Activated T-helper 1 cell treated with anti-CD3 and anti-CD28 coated beads, Interleukin-12 subunit alpha, Interleukin-12 subunit beta, Interleukin-2, Interleukin-4 antibody, amounts not matched to agents 30 ng/mL and 10 ng/mL and 1 ng/mL, durations not matched to agents 14 hours and 24 hours and 36 hours (primary cell): ENCODE measurements at places on chromosomes 11 and 22. TPM values are rescaled to one million over a fixed set of nuclear protein-coding genes. Genes with fewer than 3 reads are reported as not detected.

The ANAPC15 gene
- total RNA-seq: 49.4 and 51.9 TPM in 2 replicates

The SLC29A2 gene
- 14.3 and 16.6 TPM in 2 replicates for total RNA-seq

DNA sequence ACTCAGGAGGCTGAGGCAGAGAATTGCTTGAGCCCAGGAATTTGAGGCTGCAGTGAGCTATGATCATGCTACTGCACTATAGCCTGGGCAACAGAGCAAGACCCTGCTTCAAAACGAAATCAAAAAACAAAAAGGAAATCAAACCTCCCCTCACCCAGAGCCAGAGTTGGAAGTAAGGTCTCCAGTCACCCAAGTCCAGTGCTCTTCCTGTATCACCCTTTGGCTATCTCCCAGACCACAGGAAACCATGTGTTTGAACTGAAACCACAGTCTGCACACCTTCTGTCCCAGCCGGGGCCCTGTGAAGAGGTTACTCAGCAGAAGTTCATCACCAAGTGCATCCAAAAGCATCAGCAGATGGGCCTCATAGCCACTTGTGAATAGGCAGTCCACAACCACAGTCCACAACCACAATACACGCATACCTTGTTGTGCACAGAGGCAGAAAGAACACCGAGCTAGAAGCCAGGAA lies 4.6 kb downstream of the MYH9 start:
- peak overlapping the region; percentile 94 for H3K27ac ChIP-seq
- peak; percentile 55 for DNase-seq
- H3K27me3 ChIP-seq: no peaks in the 10 kb centered on the region
- H3K4me3 ChIP-seq: peak overlapping the region; percentile 78

The FBLN1 gene
- not detected in 2 replicates for total RNA-seq

GRCh38 chr22:35229865-35230264 lies 27.4 kb upstream of the HMGXB4 start:
- no peaks in the 10 kb centered on the region for H3K36me3 ChIP-seq
- DNase-seq: no peak
- peaks cover 19% of the 10 kb centered on the region for H3K27me3 ChIP-seq
- no peak overlapping the region for H3K27ac ChIP-seq
- H3K4me3 ChIP-seq: no peak overlapping the region

GRCh38 chr22:22884888-22885840 lies 2.5 kb upstream of the IGLL5 start:
- H3K36me3 ChIP-seq: no peaks in the 10 kb centered on the region
- peaks cover 12% of the 10 kb centered on the region for H3K4me1 ChIP-seq
- DNase-seq: peak; percentile 25
- H3K27me3 ChIP-seq: peaks cover 27% of the 10 kb centered on the region
- no peak overlapping the region for H3K4me3 ChIP-seq

DNA sequence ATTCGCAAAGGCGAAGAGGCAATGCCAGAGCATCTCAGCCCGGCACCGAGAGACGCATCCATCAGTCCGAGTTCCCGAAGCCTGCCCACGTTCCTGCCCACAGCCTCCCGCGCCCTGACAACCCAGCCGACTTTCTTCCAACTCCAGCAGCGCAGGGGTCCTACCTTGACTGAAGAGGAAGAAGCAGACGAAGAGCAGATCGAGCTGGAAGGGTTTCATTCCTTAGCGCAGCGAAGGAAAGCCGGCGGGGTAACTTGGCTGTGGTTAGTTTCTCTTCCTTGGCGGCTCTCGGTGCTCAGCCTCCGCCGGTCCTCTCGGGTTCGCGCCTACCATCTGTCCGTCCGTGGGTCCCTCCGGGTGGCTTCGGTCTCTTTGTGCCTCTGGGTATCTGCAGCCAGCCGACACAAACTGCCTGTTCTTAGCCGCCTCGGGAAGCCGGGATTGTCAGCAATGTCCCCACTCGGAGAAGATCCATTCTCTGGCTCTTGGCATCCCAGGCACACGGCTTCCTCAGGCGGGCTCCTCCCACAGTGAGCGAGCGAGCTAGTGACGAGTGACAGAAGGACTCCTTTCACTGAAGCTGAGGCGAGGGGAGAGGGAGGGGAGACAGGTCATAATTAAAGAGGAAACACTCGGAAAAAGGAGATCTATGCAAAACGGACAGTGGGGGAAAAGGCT lies at the start of gene KIRREL3:
Gene KIRREL3 (minus strand): TSS at position 480 of the 678 bp plus-strand sequence.
- no peak for DNase-seq
- no peak within 1 kb of the TSS for H3K27ac ChIP-seq
- H3K27me3 ChIP-seq: peaks cover 17% of the 10 kb centered on the region
- no peak within 1 kb of the TSS for H3K4me3 ChIP-seq
- H3K4me1 ChIP-seq: no peaks in the 10 kb centered on the region

The MTFP1 gene
- 72.0 and 72.9 TPM in 2 replicates for total RNA-seq

- H3K4me3 ChIP-seq: peak overlapping the region; percentile 78
- H3K4me1 ChIP-seq: peaks cover 92% of the 10 kb centered on the region
- H3K36me3 ChIP-seq: peaks cover 43% of the 10 kb centered on the region
These were observed 18.5 kb downstream of the MYH9 start for GRCh38 chr22:36369004-36369921.

- H3K4me3 ChIP-seq: peak overlapping the region; percentile 20
- no peaks in the 10 kb centered on the region for H3K4me1 ChIP-seq
- H3K27me3 ChIP-seq: peaks cover 5% of the 10 kb centered on the region
- no peak for DNase-seq
- no peaks in the 10 kb centered on the region for H3K36me3 ChIP-seq
These were observed 114.9 kb downstream of the NAV2 start for GRCh38 chr11:19827399-19828135.

- H3K4me3 ChIP-seq: peak overlapping the region; percentile 87
- no peak for DNase-seq
- H3K4me1 ChIP-seq: peaks cover 69% of the 10 kb centered on the region
These were observed 1.8 kb downstream of the TNRC6B start for GRCh38 chr22:40179526-40179925.

DNA sequence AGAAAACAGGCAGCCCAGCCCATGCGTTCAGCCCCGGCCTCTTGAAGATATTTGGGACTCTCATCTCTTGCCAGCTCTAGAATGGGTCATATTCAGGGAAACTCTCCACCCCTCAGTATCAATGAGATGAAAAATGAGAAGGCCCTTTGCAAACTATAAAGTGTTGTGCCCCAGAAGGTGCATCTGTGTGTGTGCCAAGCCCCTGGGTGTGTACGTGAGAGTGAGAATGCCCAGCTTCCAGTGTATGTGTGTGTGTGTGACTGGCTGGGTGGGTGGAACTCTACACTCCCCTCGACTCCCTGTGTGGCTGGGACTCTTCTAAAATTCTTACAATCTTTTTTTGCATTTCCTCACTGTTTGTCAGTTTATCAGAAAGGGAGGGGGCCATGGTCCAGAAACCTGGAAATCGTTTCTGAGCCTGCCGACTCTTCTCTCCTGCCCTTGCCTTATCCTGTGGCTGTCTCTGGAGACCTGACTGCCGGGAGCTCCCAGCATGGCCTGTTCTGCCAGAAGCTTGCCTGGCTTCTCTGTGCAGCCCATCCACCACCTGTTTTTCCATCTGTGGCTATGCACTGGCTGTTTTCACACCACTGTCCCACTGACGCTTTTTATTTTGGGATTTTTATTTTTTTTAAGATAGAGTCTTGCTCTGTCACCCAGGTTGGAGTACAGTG lies 1.2 kb downstream of the P2RY6 start:
- H3K36me3 ChIP-seq: no peaks in the 10 kb centered on the region
- H3K4me3 ChIP-seq: no peak overlapping the region
- H3K27me3 ChIP-seq: peaks cover 19% of the 10 kb centered on the region
- no peak overlapping the region for H3K27ac ChIP-seq

DNA sequence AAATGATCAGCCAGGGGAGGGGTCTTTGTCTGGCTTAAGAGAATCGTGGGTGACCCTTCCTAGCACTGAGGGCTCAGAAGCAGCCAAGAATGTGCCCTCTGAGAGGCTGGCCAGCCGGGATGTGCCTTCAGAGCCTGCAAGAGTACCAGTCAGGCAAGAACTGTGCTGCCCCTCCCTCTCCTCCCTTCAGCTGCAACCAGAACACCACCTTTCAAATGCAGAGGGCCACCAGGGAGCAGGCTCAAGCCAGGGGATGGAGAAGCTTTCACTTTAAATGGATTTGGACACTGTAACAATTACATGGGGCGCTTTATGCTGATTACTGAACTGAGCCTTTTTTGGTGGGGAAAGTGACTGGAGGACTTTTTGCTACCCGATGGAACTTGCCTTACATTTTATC lies 44.9 kb upstream of the TENM4 start:
- DNase-seq: no peak
- no peak overlapping the region for H3K27ac ChIP-seq
- peaks cover 8% of the 10 kb centered on the region for H3K4me1 ChIP-seq
- H3K4me3 ChIP-seq: no peak overlapping the region
- H3K36me3 ChIP-seq: no peaks in the 10 kb centered on the region

DNA sequence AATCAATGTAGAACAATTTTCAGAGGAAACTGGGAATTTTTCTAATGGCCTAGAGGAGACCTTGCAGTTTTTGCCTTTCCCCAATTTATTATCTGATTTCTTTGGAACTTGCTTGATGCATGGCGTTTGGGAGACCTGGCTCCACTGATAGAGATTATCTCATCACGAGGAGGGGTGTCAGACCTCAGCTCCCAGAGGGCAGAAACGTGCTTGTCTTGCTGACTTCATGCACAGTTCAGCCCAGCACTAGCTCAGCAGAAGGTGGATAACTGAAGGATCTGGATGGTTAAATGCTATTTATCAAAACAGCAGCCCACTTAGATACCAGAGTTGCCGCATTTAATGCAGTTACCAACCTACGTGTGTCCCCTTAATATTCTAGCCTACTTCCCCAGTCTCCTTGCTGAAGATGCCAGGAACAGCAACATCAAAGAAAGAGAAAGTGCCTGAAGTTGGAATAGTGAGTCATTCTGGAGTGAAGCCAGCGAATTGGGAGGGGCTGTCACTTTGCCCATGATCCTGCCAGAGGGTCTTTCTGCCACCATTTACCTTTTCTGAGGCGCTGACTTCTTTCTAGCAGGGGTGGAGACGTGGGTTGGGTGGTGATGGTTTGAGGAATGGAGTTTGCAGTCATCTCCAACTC lies 133.5 kb upstream of the CADM1 start:
- no peaks in the 10 kb centered on the region for H3K36me3 ChIP-seq
- DNase-seq: no peak
- no peaks in the 10 kb centered on the region for H3K27me3 ChIP-seq
- H3K4me1 ChIP-seq: no peaks in the 10 kb centered on the region
- no peak overlapping the region for H3K4me3 ChIP-seq
- no peak overlapping the region for H3K27ac ChIP-seq

DNA sequence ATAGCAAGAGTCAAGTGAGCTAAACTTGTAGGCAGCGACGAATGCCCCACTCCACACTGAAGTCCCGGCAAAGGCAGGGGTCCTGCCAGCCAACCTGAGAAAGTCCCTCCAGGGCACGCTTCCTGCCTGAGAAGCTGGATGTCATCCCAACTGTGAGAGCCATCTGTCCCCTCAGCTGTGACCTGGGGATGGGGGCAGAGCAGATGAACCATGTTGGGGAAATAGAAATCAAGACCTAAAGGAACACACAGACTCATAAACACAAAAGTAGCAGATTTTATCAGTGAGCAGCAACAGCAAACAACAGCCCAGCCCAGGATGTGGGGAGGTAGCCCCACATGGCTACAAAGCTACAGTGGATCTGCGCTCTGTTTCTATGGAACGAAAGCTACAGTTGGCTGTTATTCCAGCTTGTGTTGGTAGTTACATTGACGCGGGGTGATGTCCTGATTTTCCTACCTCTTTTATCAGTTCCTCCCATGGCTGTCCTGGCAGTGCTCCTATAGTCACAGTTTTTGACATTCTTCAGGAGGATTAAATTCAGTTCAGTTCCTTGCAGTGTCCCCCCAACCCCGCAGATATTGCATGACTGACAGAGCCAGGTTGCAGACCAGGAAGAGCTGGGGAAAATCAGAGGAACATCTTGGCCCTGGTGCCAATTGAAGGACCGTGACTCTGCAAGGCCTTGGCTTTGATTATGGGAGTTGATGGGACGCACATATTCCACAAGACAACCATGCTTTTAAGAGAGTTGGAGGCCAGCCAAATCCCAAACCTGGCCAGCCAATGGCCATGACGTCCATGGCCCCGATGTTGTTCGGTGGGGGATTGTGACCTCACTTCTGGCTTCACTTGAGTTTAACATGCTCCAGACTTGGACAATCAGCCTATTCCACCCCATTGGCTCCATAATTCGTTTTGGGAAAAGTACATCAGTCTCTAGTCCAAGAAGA lies 14.6 kb downstream of the MRGPRD start:
- peak overlapping the region; percentile 13 for H3K4me3 ChIP-seq
- peak; percentile 11 for DNase-seq
- H3K27ac ChIP-seq: peak overlapping the region; percentile 58
- H3K36me3 ChIP-seq: peaks cover 2% of the 10 kb centered on the region
- H3K27me3 ChIP-seq: peaks cover 3% of the 10 kb centered on the region

The NLRP6 gene
- 4.9 and 5.2 TPM in 2 replicates for total RNA-seq

The KCNQ1OT1 gene
- total RNA-seq: 0.66 and 0.67 TPM in 2 replicates

GRCh38 chr11:57758174-57758573 lies 3.4 kb upstream of the CTNND1 start:
- no peak overlapping the region for H3K4me3 ChIP-seq
- H3K27me3 ChIP-seq: peaks cover 2% of the 10 kb centered on the region
- peaks cover 3% of the 10 kb centered on the region for H3K36me3 ChIP-seq

DNA sequence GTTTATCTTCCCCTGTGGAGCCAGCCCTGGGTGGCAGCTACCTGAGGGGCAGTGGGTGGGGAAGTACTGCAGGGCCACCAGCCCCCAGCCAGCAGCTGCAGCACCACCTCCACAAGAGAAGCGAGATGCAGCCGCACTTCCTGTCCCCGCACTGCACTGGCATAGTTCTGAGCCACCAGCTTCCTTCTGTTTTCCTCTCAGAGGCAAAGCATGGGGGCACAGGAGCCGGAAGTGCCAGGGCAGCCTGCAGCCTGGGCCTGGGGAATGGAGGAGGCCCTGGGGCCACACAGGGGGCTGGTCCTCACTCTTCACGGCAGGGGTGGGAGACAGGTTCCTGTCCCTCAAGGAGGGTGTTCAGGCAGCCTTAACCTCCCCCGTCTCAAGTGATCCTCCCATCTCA lies 11.9 kb upstream of the SH3BP1 start:
- peak overlapping the region; percentile 84 for H3K27ac ChIP-seq
- H3K27me3 ChIP-seq: no peaks in the 10 kb centered on the region
- peaks cover 9% of the 10 kb centered on the region for H3K36me3 ChIP-seq
- H3K4me1 ChIP-seq: peaks cover 47% of the 10 kb centered on the region
- H3K4me3 ChIP-seq: peak overlapping the region; percentile 17

DNA sequence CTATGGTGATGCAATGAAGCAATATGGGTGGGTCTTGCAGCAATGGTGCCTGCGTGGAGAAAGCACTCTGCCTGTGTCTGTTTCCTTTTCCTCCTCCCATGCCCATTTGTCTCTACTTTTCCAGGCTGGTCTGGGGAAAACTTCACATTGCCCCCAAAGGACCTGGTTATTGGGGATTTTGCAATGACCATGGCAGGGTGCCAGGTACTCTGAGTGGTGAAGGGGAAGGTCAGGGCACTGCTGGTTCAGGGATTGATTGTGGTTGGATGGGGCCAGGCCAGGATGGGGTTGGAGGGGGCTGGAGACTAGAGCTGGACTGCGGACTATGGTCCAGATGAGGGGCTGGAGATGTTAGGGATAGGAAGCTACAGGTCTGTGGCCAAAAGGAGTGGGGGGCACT lies 92.1 kb downstream of the INSC start:
- no peaks in the 10 kb centered on the region for H3K36me3 ChIP-seq
- H3K27ac ChIP-seq: no peak overlapping the region
- no peaks in the 10 kb centered on the region for H3K4me1 ChIP-seq
- H3K27me3 ChIP-seq: peaks cover 10% of the 10 kb centered on the region
